Activated CD8-positive, alpha-beta memory T cell treated with anti-CD3 and anti-CD28 coated beads, Interleukin-2, amount 50 U/mL, for 4 hours (primary cell): ENCODE measurements at places on chromosomes 2 and 18.

- DNase-seq, result no peak
These were observed 8.5 kb upstream of the RPE start for GRCh38 chr2:209993968-209994367.

DNA sequence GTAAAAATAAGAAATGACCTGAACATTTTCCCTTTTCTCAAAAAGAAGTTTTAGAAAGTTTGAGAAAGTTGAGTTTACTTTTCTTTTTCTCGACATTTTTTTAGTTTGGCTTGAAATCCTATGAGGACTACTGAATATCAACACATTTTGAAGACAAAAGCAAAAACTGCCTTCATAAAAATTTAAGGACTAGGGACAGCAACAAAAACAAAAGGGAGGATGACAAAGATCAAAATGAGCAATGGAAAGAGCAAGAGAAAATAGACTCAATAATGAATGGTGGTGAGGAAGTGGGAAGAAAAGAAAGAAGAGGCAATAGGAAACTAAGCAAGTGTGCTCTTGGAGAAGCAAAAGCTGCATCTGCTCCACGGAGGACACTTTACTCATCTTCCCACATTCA, 82.5 kb downstream of the ABCA12 start:
- DNase-seq, result no peak

DNA sequence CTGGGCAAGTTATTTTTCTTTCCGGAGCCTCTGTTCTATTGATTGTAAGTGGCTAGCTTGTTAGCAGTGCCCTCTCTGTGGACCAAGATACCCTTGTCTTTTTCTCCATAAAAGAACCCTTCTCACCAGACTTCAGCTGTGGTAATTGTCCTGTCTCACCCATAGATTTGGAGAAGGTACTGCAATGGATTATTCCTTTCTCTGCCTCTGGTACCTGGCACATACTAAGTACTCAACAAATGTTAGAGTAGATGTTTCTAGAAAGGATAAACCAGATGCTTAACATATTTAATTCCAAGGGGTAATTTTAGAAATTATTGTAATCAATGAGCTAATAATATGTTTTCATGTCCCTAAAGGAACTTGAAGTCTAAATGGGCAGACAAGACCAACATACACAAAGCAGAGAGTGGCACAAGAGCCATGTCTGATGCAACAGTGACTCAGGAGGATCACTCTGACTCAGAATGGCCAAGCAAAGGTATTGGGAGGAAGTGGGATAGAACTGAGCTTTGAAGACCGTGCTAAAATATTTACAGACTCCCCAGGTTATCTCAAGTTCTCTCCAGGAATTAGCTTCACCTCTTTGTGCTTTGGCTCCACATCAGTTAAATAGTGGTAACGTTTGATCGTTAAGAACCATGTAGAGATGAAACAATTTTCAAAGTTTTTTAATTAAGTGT, 129.7 kb upstream of the OSR1 start:
- DNase-seq, result no peak

DNA sequence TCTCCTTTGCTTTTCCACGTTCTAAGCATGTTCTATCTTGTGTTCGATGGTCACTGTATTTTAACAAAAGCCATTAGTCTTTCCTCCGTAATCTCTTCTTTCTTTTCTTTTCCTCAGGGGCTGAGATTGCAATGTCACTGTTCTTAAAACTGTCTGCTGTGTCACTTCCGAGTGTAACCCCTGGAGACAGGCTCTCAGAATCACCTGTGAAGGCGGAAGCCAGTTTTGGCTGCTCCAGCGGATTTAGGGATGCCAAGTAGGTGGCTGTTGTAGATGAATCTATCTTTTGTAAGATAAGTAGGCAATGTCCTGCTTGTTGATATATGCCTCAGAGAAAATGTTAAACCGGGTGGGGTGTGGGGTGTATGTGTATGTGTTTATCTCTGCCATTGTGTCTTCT, 94.7 kb upstream of the L3MBTL4 start:
- DNase-seq, result no peak

DNA sequence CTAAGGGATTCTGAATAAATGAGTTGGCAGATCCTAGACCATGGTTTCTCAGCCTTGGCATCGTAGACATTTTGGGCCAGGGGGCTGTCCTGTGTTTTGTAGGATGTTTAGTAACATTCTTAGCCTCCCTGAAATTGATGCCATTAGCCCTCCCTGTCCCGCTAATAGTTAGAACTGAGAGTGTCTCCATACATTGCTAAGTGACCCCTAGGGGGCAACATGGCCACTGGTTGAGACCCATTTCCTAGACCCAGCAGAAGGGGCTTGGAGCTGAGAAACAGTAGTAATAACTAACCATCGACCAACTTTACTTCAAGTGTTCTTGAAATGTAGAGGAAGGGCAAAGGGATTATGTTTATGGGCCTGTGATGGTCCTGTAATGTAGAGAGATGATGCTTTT, 40.8 kb downstream of the KCMF1 start:
- no peak for DNase-seq

DNA sequence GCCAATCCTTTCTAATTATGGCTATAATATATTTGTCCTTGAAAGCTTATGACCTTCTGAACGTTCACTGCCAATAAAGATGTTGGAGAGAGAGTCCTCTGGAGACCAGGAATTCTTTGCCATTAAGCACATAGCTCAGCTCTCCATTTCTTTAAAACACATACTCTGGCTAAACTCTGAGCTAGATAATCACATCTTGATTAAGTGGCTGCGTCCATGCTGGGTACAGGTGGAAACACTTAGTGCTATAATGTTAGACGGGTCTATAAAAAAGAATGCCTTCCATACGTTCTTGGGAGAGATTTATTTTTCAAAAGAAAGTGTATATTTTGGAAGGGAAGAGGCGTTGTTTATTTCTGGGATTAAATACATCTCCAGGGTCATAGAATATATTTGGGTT, 314.5 kb downstream of the LPIN1 start:
- no peak for DNase-seq

DNA sequence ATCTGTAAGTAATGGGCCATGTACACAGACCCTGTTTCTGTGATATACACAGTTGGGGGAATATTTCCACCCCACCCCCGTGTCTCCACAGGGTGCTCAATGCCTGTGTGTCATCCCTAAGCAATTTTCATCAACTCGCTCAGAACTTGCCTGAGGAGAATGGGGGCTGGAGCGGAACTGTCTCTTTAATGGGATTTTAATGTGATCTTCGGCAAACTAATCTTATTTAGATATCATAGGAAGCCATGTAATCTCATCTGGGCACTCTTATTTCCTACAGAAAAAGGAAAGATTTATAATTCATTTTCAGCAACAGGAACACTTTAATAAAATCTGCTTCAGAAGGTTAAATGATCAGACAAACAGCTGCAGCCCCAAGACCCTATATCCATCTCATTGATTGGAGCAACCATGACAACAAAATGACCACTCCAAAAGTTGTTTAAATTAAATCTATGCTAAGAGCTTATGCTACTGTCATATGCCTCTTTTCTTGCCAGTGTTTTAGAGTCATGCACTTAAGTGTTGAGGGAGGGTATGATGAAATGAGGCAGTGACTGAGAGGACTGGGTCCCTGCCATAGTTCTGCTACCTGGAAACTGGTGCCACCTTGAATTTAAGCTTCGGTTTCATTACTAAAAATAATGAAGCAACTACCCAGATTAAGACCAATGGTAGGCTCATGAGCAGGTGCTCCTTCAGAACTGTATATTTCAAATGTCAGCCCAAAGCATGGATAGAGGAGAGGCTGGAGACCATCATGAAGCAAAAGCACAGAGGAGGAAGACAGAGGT, 183.1 kb upstream of the DDX18 start:
- no peak for DNase-seq

- no peak for DNase-seq
These were observed 193.8 kb downstream of the PAX3 start for GRCh38 chr2:222105046-222105445.

DNA sequence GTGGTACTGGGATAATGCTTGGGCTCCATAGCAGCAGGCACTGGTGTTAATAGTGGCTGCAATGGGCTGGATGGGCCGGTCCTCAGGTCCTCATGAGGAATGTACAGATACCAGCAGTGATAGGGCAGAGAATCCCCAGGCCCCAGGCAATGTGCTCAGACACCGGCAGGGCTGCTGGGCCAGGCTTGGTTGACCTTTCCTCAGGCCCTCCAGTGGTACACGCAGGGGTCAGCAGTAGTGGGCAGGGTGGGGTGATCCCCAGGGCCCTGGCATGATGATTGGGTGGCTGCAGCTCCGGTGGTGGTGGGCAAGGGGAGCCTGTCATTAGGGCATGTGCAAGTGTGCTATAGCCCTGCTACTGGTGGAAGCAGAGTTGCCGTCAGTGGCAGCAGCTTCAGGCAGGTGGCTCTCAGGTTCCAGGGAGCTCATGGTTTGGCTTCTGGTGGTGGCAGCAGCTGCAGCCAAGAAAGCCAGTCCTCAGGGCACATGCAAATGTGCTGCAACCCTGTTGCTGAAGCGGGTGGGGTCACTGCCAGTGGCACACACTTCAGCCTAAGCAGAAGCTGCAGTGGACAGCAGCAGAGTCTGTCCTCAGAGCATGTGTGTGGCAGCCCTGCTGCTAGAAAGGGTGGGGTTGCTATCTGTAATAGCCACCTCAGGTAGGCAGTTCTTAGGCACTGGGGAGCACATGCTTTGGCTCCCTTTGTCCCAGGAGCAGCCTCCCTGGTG, 56.8 kb downstream of the CCNT2 start:
- no peak for DNase-seq

DNA sequence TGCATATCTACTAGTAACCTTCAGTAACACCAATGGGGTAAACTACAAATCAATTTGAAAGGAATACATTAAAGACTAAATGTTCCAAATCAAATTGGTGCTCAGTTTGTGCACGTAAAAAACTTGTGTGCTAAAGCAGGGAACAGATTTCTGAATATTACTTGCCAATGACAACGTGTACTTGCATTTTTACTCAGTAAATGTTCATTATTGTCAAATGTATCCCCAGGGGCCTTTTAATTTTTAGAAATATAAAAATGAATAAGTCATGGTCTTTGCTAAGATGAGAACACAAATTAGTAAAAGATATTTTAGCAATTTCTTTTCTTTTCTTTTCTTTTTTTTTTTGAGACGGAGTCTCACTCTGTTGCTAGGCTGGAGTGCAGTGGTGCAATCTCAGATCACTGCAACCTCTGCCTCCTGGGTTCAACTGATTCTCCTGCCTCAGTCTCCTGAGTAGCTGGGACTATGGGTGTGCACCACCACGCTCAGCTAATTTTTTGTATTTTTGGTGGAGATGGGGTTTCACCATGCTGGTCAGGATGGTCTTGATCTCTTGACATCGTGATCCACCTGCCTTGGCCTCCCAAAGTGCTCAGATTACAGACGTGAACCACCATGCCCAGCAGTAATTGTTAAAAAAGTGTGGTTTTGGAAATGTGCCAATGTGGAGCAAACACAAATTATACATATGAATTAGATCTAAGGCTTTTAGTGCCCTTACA, 52.6 kb downstream of the PMAIP1 start:
- no peak for DNase-seq

- DNase-seq, result no peak
These were observed 154.0 kb upstream of the MAP3K20 start for GRCh38 chr2:172921532-172922236.

GRCh38 chr2:217890445-217890844, 112.3 kb downstream of the TNS1 start:
- no peak for DNase-seq

- no peak for DNase-seq
These were observed 3.2 kb upstream of the GPR155 start for GRCh38 chr2:174490051-174490450.

DNA sequence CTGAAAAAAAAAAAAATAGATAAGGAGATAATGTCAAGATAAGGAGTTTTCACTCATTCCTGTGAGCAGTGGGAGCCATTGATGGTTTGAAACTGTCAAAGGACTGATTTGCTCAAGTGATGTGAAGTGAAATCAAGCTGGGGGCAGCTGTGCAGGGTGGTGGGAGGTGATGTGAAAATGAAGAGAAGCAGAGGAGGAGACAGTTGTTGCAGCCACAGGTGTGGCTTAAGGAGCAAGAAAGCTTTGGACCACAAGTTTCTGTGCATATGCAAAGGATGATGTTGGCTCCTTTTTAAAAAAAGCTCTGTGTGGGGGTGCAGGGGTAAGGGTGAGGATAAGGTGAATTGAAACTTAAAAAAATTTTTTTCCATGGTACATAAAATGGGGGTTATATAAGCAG, 8.3 kb downstream of the EFR3B start:
- no peak for DNase-seq

DNA sequence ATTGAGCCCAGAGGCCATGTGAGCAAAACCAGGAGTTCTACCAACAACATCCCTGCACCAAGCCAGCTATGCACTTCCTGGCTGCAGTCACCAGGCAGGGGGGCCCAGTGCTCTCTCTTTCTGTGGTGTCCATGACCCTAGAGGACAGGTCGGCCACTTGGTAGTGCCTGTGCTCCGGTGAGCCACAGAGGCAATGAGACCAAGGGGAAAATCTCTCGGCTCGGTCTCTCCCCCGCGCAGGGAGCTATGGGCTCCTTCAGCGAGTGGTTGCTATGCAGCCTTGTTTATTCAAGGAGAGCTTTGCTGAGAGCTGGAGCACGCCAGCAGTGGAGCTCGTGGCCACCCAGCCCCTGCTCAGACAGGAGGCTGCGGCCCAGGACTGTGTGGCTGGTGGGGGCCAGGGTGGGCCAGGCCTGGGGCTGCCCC, at the start of gene TOGARAM2:
Gene TOGARAM2, plus strand, starts transcription at position 283 of the 426 bp plus-strand sequence. CDS start 13,537 bp downstream, outside the sequence.
- DNase-seq, result no peak

GRCh38 chr2:8987410-8987809, 16.1 kb downstream of the MBOAT2 start:
- no peak for DNase-seq

DNA sequence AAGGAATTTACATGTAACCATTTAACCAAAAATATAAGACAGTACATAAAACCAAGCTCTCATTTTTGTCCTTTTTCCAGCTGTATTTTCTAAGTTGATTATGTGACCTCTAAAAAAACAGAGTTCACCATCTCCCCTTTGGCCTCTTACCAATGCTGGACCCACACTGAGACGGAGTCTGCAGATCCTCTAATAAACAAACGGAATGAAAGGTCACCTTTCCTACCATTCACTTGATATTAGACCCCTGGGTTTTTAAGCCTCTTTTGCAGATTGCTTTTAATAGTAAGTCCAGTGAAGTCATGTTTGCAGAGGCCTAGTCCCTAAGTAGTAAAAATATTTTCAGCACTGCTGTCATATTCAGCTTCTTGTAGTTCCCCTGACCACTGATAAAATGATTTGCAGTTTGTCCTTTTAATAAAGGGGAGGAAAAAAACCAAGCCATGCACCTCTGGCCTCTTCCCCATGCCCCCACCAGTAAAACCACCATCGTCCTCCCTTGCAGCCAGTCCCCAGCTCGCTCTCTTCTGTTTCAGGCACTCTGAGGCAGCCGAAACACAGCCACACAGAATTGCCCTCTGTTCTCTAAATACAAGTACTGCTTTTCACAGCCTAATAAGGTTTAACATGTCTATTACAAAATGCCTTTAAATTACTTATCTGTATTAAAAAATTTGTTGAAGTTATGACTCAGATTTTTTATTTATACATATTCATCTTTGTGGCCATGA, 427.5 kb downstream of the PARD3B start:
- DNase-seq, result no peak

- DNase-seq, result no peak
These were observed 154.4 kb downstream of the ASB1 start for GRCh38 chr2:238581126-238581525.

GRCh38 chr2:204255526-204255925, 289.7 kb upstream of the PARD3B start:
- DNase-seq, result no peak
